ENCODE measurements at places on chromosomes 7 and 10.

DNA sequence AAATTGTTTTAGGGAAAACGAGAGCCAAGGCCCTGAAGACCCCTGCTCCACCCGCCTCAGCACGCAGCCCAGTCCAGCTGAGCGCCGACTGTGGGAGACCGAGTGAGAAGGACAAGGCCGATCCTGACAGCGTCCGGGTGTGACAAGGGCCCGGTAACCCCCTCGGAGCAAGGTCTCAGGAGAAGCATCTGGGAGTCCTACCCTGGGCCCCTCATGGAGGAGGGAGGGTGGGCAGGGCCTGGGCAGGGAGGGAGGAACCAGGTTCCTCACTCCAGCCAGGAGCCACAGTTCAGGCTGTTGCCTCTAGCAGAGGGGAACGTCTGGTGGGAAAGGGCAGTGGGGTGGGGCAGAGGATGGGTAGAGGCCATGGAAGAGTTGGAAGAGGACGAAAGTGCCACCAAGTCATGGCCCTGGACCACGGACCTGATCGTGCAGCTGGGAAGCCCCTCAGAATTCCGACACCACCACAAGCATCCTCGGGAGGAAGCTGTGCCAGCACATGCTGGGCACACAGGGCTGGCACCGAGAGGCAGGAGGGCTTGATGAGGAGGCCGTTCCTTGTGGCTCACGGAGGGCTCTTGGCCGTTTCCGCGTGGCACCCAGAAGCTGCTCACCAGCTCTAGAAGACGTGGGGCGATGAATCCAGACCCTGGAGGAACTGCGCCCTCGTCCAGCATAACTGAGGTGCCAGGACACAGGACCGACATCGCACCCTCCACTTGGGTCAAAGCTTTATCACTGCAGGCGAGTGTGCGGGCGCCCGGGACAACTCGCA, 2.2 kb upstream of the KNDC1 start:
- DNase-seq, result no peak

GRCh38 chr10:3098689-3099088, 31.3 kb downstream of the PFKP start:
- DNase-seq, result no peak

DNA sequence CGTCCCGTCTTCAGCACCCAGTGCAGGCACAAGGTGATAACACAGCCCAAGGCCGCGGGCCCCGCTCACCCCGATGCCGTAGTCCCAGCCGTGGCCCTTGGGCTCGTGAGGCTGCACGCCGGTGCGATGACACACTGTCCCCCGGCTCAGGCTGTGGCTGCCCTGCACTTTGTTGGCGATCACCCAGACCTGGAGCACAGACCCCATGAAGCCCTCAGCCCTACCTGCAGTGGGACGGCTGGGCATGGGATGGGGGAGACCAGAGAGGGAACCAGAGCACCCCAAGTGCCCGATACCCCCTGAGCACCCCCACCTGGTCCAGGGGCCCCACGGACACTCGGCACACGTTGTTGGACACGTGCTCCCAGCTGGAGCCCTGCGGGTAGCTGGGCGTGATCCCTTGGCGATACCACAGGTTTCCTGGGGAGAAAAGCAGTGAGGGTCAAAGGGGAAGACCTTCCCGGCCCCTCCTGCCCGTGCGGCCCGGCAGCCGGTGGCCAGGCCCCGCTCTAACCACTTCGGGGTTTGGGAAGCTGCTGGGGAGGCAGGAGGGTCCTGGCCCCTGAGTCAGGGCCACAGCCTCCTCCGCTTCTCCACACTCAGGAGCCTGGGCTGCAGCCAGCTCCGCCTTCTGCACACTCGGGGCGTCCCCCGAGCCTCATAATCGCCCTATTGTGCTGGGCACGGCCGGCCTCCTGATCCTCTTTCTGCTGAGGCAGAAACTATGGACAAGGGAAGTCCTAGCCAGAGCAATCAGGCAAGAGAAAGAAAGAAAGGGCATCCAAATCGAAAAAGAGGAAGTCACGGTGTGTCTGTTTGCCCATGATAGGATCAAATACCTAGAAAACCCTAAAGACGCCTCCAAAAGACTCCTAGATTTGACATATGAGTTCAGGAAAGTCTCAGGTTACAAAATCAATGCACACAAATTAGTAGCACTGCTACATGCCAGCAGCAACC, 6.7 kb downstream of the BHLHA15 start:
- peak; percentile 45 for DNase-seq

GRCh38 chr7:24879291-24879690, 100.7 kb downstream of the OSBPL3 start:
- DNase-seq, result no peak

- DNase-seq, result no peak
Observed at GRCh38 chr7:101736084-101736483, 81.3 kb upstream of the CUX1 start.

DNA sequence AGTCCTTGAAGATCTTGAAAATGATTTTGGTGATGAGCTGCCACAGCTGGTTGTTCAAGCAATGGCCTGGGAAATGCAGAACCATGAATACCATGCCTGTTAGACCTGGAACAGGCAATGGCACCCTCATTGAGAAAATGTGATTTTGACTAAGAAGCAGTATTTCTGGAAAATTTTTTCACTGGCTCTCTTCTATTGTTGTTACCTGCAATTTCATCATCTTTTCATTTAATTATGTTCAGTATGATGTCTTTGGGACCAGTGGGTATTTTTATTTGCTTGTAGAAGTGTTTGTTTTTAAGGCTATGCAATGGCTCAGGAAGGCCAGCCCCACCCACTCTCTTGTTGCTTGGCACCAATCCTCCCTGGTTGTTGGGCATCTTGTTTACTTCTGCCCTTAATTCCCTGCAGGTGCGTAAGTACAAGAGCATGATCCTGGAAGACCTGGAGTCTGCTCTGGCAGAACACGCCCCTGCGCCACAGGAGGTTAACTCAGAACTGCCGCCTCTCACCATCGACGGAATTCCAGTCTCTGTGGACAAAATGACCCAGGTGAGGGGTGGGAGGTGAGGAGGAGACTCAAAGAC, 78.6 kb downstream of the NRF1 start:
- DNase-seq, result no peak

DNA sequence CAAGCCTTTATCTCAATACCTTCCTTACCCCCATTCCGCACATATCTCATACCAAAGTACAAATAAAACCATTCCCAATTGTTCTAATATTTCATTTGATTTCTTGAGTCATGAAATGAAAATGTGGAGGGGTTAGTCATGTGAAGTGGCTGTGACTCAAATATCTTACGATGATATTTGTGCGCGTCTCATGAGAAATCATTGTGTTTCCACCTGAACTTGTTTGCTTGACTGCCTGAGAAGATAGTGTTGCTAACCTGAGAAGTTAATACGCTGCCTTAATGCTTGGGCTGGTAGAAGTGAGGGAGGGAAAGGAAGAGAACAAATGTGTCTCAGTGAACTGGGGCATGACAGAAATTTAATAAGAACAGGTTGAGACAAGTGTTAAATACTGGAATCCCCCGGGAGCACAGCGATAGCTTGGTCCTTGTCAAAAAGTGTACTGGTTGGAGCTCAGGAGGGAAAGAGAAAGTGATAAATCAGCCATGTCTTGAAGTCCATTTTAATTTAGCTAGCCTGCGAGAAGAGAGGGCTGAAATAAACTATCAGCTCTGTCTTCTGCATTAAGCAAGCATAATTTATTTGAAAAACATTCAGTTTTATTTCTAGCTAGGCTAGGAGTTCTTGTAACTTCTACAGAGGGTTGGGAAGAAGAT, 7.2 kb upstream of the EPHA1 start:
- no peak for DNase-seq

All from GM13977 (cell line).